ENCODE measurements at places on chromosomes 12 and 14.

GRCh38 chr12:102883204-102883799, 33.7 kb downstream of the PAH start:
- DNase-seq: no peak

GRCh38 chr14:100684961-100685360, 41.7 kb upstream of the DLK1 start:
- no peak for DNase-seq

DNA sequence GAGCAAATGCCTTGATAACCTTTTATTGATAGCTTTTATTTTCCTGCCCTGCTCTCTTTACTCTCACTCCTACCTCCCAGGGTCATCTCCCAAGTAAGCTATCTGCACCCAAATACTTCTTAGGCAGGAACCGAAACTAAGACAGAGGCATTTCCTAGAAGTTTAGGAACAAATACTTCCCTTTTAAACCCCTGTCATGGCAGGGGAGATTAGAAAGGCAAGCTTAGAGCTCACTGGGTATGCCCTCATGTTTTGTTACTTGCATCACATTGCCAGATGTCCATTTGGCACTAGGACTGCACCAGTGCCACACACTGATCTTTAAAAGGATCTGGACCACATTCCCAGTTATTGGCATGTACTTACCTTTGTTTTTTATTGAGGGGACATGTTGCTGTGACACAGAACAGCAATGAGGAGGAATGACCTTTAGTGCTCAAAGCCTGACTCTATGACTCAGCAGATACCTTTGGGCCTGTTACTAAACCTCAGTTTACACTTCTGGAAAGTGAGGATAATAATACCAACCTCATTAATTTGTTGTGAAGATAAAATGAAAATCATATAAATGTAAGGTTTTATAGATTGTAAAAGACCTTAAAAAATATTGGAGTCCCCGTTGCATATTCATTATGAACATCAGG, 40.9 kb upstream of the MBIP start:
- no peak for DNase-seq

DNA sequence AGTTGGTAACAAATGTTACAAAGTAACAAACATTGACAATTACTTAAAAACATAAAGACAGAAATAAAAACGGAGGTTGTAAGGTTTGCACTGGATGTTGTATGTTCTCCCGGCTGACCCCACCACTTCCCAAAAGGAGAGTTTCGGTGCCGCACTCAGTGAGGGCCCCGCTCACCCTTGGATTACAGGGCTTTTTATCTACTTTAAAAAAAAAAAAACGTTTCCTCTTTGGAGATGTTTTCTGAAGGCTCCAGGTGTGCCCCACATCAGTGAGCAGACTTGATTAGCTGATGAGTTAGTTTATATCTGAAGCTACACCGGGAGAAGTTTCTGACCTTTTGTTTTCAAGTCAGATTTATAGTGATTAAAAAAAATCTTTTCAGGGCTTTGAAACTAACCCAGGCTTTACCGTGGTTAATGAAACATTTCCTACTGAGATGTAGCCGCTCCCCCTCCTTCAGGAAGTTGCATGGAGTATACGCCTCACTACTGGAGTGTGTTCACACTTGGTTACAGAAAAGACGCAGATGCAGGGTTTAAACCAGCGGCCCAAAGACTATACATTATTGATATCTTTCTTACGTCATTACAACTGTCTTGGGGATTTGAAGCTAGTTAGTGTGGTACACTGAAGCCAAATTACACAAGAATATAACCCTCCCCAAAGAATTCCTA, 38.0 kb upstream of the BCL7A start:
- no peak for DNase-seq

DNA sequence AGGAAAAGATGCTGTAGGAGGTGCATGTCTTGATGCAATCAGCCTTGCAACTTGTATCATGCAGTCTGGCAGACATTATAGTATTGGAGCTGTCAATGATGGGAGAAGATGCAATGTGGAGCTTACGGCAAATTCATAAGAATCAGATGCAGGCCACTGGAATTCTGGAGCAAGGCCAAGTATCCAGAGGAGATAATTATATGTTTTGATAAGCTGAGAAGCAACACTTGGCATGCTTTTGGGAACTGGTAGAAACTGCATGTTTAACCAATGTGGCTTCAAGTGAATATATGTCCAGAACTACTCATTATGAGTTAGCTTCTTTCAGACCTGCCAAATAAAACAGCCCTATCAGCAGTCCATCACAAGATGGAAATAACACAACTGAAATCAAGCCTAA, 249.1 kb upstream of the PPFIA2 start:
- DNase-seq: no peak

All from stimulated activated CD8-positive, alpha-beta memory T cell treated with anti-CD3 and anti-CD28 coated beads, Interleukin-7, amount 100 ng/mL, for 1 hour (primary cell).